NCI-H510A treated with DMSO at 0.1 percent for 48 hours (cell line): ENCODE measurements at places on chromosomes 5 and 9.

DNA sequence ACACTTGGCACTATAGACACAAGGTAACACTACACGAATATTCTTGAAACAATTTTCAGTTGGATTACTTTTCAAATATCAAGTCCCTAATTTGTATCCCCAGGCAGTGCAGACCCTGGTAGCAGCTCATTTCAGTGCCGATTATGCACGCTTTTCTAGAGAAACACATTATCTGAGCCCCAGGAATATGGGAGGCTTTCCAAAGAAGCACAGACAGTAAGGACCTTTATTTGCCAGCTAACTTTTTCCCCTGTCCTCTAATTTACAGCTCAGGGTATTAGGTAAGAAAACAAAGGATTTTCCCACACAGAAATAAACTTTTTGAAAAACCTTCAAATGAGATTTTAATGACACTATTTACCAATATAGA lies 852.3 kb upstream of the DMAC1 start:
- no peak for DNase-seq

- no peak for DNase-seq
Measured at GRCh38 chr9:112743216-112743836, 7.2 kb upstream of the SNX30 start.

DNA sequence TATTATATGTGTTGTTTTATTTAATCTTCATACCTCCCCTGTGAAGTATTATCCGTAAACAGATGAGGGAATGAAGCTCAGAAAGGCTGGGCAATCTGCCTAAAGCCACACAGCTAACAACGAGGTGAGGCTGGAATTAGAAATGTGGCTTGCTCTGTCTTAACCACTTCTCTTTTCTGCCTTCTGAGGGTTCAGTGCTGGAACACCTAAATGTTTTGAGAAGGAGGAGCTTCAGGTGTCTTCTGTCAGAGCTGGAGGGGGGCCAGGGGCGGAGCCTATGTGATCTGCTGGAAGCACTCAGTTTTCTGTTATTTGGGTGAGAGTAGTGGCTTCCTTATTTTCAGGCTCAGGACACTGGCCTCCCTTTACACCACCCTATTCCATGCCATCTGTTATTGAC lies 35.0 kb upstream of the ARAP3 start:
- DNase-seq: no peak

DNA sequence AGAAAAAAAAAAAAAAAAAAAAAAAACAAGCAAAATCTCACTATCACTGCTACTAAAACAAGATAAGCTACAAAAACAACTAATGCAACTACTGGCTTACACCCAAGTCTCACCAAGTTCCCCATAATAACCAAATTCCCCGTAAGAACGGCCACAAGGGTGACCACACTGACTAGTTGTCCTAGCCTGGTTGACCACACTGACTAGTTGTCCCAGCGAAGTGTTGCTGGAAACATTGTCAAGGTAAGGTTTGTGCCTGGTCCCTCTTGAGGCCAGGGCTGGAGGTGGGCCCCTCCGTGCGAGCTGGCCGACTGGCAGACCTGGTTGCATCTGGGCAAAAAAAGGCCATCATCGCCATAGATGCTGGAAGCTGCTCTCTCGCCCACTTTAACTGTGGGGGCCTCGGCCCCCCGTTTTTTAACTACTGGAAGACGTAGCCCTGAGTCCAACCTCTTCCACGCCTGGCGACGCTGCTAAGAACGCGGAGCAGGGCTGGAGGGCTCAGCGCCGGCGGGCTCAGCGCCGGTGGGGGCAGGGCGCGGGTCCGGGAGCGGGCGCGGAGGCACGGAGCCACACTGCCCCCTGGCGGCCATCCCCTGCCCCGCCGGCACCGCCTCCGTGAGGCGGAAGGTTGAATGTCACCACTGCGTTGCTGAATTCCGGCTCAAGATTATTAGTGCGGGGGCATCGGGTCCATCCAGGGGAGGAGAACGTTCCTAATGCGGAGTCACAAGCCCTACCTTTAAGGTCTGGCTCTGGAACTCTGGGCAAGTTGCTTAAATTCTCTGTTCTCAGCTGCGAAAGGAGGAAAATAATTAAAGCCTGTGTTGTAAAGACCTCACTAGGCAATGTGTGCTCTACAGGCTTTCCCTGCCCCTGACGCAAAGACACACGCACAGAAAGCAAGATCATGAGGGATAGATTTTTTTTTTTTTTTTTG lies 84.0 kb downstream of the HSD17B3 start:
- peak; percentile 48 for DNase-seq

- DNase-seq: no peak
Measured at GRCh38 chr9:34654323-34655051, 2.5 kb downstream of the IL11RA start.

- DNase-seq: no peak
Measured at GRCh38 chr5:51895834-51896233, 512.6 kb downstream of the ISL1 start.

- DNase-seq: no peak
Measured at GRCh38 chr5:154595662-154596061, 117.6 kb upstream of the HAND1 start.

GRCh38 chr9:127634698-127635097 lies 22.6 kb downstream of the STXBP1 start:
- no peak for DNase-seq

DNA sequence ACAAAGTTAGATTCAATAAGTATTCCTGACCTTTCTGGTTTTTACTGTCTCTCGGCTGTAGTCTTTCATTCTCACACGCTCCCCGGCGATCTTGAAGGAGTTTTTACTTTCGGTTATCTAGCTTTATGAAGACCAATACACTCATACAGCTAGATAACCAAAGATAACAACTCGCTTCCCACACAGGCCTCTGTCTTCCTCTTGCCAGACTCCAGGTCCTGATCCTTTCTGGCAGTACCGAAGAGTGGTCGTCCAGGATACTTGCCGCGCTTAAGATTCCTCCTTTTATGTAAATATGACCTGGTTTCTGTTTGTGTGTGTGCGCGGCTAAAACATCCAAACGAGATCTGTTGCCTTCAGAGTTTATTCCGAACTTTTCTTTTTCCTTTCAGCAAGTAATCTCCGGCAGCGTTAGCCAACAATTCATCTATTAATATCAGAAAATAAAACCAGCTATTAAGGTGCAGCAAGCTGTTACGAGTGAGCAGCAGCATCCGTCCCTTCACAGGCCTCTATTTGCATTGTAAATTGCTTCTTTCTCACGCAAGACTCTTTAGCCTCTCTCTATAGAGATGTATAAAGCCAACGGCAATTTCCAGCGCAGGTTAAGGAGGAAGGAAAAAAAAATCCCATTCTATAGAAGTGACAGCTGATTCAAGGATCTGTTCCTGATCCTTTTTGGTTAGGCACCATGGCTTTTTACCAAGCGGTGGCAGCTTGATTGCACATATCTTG lies 216.1 kb downstream of the MEF2C start:
- DNase-seq: no peak

GRCh38 chr5:13866792-13867191 lies 77.7 kb downstream of the DNAH5 start:
- DNase-seq: no peak

GRCh38 chr5:162282191-162282590 lies 214.6 kb downstream of the GABRG2 start:
- DNase-seq: no peak

DNA sequence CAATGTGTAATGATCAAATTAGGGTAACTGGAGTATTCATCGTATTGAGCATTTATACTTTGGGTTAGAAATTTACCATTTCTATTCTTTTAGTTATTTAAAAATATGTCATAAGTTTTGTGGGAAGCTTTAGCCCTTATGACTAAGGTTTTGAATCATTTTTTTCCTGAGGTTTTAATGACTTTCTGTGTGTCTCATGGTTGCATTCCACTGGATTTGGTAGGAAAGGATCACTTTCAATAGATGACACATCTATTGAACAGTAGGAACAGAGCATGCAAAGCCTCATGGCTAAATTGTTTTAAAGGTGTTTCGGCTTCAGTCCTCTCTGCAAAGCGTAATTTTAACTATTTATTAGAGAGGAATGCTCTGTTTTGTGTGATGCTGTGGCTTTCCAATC lies 512.4 kb upstream of the CHD1 start:
- DNase-seq: no peak

DNA sequence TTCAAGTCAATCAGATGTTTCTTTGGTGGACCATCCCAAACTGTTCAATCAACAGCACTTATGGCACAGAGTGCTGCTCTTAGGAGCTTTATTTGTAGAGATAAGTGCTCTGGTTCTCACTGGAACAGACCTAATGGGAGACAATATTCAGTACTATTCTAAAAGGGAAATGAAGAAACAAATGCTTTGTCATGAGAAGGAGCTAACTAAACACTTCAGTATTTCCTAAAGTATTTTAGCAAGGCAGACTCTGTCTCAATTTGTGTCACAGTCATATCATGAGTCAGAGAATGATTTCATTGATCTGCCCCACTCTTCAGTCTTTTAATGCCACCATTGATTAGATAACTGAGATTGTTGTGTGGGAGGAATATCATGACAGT lies 175.3 kb downstream of the SLF1 start:
- no peak for DNase-seq

DNA sequence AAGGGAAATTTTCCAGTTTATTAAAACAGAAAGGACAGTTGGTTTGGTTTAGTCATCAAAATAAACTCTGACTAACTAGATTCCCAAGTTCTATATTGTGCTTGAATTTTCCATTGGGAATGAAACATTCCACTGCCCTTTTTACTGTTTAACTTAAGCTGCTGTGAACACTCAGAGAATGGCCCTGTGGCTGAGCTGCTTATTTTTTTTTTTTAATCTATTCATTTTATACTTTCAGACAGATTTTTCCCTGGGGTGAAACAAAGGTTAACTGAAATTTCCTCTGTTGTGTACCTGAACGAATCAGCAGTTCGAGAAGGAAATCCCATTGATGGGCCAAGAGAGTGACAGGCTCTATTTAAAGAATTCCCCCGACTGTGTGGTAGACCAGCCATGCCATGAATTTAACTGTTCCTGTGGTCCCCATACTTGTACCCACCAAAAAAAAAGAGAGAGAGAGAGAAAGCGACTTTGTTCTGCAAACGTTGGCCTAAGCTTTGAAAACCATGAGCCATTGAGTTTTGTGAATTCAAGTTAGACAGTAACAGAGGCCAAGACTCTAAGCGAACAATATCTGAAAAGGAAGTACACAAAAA lies 138.7 kb upstream of the GRHPR start:
- DNase-seq: no peak

DNA sequence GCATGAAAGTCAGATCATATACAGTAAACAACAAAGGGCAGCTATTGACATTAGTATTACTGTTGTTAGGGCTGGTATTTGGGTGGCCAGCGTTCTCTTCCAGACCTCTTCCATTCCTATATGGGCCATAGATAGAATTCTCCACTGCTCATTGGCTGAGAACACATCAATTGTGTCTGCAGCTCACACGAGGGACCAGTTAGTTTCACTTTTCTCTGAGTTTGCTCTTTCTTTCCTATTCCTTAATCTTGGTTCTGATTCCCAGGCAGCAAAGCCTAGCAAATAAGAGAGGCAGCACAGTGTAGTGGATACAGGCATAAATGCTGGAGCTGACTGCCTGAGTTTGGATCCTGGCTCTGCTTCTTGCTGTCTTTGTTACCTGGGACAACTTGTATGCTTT lies 476.4 kb downstream of the SPOCK1 start:
- DNase-seq: no peak
